Stimulated activated CD8-positive, alpha-beta memory T cell treated with anti-CD3 and anti-CD28 coated beads, Interleukin-15, amount 100 ng/mL, for 48 hours (primary cell): ENCODE measurements at places on chromosomes 3 and 15.

- no peak for DNase-seq
These were observed 142.8 kb downstream of the CNTN6 start for GRCh38 chr3:1235526-1236120.

DNA sequence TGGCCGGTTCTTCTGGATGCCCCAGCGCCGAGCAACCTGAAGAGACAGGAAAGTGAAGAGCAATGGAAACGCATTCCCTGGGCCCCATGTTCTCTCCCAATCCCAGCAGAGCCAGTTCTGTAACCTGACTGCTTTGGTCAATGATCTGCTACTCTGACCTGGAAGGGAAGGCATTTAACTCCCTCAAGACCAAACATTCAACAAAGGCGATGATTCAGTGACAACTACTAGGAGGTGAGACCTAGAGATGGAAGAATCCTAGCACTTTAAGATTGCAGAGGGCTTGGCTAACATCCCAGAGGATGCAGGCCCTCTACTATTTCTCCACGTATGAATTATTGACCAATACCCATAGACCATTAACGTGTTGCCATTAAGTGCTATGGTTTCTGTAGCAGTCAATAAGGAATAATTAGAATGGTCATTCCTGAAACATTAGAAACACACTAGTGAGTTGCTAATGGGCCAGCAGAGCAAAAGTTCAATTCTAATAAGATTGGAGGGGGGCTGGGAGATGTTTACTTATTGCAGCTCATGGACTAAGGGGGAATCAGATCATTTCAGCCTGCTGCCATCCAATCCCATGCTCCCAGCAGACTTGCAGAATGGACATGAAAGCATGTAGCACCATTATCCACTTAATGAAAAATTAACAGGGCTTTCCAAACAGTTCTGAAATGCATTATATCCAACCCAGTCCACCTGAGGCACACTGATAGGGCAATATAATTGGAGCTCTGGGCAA is 56.6 kb downstream of the ETV5 start:
- DNase-seq = no peak

GRCh38 chr15:100093211-100094126 is 248.3 kb downstream of the ADAMTS17 start:
- DNase-seq = no peak

- no peak for DNase-seq
These were observed 59.8 kb downstream of the CHSY1 start for GRCh38 chr15:101192081-101192480.

DNA sequence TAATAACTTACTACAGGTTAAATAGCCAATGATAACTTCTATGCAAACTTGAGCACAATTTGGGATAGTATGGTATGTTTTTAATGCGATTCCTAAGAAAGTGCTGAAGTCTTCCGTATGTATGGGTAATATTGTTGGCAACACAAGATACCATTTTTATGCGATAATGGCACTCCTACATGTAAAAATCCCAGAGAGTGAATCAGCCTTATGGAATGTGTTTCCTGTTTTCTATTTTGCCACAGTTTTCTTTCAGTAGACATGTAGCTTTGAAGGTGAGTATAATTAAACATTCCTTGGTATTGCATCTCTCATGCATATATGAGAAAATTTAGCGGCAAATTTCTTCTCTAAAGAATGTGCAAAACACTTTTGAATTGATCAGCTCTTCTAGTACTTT is 396.8 kb upstream of the AZI2 start:
- no peak for DNase-seq

GRCh38 chr15:42273900-42274701 is 868 bp upstream of the TMEM87A start:
- DNase-seq = peak; percentile 36

DNA sequence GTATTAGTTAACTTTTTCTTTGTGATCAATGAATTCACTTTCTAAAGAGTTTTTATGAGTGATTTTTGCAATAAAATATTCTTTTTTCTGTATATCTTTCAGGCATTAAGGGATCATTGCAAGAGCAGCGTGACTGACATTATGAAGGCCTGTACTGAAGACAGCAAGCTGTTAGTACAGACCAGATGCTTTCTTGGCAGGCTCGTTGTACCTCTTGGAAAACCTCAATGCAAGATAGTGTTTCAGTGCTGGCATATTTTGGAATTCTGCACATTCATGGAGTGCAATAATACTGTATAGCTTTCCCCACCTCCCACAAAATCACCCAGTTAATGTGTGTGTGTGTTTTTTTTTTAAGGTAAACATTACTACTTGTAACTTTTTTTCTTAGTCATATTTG is 24.4 kb downstream of the SELENOT start:
- no peak for DNase-seq

GRCh38 chr15:56244038-56244810 is 545 bp upstream of the RFX7 start:
- DNase-seq = no peak

DNA sequence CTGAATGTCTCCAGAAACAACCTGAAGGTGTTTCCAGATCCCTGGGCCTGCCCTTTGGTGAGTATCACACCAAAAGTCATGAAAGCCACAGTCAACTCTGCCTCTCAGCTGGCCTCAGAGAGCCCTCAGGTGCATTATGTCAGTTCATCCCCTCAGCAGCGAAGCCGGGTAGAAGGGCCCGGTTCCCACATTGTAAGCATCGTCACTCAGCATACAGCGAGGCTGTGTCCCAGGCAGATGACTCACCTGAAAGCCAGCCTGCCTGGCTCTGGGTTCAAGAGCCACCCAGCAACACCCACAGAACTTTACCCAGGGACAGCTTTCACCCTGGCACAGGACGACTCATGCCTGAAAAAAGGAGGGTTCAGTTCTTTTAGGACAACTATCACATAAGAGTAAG is 91.6 kb downstream of the LRRK1 start:
- no peak for DNase-seq

GRCh38 chr3:33447958-33448357 is 7.8 kb upstream of the UBP1 start:
- DNase-seq = no peak

GRCh38 chr15:28933710-28934445 is 48.1 kb downstream of the APBA2 start:
- DNase-seq = no peak

- DNase-seq = no peak
These were observed 34.5 kb upstream of the NFKBIZ start for GRCh38 chr3:101814835-101815234.

GRCh38 chr15:37135225-37135624 is 34.9 kb upstream of the MEIS2 start:
- no peak for DNase-seq

DNA sequence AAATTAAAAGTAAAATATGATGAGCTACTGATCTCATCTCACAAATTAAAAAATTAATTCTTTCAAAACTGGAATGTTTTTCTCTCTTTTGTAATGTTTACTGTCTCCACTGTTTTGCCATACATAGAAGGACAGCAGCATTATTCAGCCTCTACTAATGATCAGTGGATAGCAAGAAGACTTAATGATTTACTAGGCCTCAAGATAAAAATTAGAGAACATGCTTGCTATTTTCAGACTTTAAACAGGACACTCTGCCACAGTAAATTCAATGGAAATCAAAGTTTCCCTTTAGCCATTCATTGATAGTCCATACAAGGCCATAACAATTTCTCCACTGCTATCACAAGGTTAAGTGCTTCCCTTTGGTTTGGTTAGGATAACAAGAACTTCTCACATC is 129.4 kb downstream of the TMCC1 start:
- DNase-seq = no peak

DNA sequence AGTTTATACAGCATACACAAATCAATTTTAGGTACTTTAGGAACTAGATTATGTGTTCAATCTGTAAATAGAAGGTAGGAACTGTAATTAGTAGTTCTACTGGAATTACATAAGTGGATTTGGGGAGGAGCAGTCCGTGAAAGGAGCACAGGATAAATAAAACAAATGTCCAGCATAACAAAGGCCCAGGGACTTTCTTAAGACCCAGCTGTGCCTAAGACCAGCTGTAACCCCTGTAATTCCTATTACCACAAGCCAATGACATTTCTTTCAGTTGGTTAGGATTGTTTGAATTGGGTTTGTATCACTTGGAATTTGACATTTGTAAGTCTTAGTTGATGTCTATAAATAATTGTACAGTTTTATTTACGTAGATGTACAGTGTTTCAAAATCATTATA is 4.8 kb upstream of the ZBTB20 start:
- no peak for DNase-seq

DNA sequence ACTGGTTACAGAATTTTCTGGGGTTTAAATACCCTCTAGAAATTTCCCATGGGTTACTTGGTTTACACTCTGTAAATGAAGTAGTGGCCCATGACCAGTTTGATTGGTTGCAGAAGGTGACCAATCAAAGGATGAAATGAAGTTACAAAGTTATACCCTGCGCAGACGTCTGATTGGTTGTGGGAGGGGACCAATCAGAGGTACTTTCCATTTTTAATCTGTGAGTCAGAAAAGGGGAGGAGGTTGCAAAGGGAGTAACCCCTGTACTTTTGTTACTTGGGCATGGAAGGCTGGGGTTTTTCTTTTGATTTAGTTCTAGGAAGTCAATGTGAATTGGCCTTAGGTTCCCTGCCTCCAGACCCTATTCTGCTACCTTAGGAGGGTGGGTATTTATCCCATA is 18.7 kb upstream of the APH1B start:
- no peak for DNase-seq

DNA sequence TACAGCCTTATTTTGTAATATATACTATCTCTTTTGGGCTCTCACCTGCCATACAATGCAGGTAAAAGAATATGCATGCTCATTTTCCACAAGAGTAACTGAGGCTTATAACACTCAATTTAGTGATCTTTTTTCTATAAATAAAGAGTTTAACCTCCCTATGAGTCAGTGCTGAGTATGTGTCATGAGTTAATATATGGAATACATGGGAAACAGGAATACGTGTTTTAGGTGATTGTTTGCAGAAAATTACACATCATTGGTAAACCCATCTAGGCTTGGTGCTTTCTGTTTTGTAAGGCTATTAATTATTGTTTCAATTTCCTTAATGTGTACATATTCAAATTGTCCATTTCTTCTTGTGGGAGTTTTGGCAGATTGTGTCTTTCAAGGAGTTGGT is 411.3 kb downstream of the GRM7 start:
- DNase-seq = no peak

- no peak for DNase-seq
These were observed at the start of gene CGNL1 for GRCh38 chr15:57375827-57376695. Gene CGNL1, plus strand, starts transcription at chr15:57376505. Its CDS starts 61,495 bp downstream, at chr15:57438000.

GRCh38 chr3:32137870-32138269 is 31.4 kb downstream of the GPD1L start:
- DNase-seq = no peak

GRCh38 chr3:99565331-99565730 is 73.1 kb upstream of the COL8A1 start:
- no peak for DNase-seq

GRCh38 chr3:171347301-171348039 is 112.7 kb downstream of the TNIK start:
- no peak for DNase-seq

DNA sequence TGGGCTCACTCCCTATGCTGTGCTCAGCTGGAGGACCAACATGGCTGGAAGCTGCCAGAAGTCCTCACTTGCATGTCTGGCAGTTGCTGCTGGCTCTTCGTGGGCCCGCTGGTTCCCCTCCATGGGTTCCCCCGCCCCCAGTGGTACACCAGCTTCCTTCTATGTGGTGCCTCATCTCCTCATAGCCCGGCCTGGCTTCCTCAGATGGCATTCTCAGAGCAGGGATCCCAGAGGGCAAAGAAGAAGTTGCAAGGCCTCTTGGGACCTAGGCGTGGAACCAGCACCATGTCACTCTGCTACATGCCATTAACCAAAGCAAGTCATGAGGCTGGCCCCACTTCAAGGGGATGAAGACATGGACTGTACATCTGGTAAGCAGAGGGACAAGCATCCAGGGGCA is 2.9 kb upstream of the CFAP92 start:
- DNase-seq = no peak

DNA sequence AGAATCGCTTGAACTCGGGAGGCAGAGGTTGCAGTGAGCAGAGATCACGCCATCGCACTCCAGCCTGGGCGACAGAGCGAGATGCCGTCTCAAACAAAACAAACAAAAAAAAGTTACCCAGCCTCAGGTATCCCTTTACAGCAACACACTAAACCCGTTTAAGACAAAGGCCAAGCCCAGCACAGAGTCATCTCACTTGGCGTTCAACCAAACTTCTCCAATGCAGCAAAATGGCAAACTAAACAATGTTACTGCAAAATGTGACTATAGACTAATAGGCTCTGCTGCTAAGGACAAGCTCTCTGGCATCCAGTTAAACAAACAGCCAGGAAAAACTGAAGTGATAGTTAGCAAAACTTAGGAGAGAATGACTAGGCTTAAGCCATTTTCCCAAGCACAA is 6.4 kb upstream of the FAM219B start:
- DNase-seq = no peak

DNA sequence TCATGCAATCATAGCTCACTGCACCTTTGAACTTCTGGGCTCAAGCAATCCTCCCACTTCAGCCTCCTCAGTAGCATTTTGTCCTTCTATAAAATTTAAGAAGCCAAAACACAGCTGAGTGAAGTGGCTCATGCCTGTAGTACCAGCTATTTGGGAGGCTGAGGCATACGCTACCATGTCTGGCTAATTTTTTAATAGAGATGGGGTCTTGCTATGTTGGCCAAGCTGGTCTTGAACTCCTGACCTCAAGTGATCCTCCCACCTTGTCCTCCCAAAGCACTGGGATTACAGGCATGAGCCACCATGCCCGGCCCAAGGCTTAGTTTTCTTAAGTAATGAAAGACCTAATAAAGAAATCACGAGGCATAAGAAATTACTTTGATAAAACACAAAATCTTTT is 14.7 kb upstream of the FNDC3B start:
- DNase-seq = no peak

- DNase-seq = no peak
These were observed 68.5 kb downstream of the ZNF609 start for GRCh38 chr15:64528871-64529270.

GRCh38 chr15:30030345-30030744 is 52.4 kb upstream of the GOLGA8J start:
- no peak for DNase-seq

GRCh38 chr15:64009798-64010261 is 36.5 kb downstream of the DAPK2 start:
- DNase-seq = peak; percentile 56

DNA sequence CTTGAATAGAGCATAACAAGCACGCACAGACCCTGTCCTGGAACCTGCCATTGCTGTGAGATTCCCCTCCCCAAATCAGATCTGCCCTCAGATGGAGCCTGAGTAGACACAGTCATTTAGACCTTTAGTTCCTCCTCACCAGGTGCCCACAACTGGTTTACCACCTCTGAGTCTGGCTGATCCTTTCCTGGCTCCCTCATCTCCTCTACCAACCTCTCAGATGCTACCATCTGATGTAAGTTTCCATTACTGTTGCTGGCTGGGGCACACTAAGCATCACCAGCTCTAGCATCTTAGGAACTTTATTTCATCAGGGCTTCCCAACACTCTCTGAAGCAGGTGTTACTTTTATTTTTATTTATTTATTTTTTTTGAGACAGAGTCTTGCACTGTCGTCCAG is 288.3 kb downstream of the TLE3 start:
- DNase-seq = no peak

GRCh38 chr3:72412340-72412956 is 435.8 kb downstream of the SHQ1 start:
- DNase-seq = no peak
